Transverse colon (tissue), 4 donors: ENCODE measurements at places on chromosomes 7 and 10.

DNA sequence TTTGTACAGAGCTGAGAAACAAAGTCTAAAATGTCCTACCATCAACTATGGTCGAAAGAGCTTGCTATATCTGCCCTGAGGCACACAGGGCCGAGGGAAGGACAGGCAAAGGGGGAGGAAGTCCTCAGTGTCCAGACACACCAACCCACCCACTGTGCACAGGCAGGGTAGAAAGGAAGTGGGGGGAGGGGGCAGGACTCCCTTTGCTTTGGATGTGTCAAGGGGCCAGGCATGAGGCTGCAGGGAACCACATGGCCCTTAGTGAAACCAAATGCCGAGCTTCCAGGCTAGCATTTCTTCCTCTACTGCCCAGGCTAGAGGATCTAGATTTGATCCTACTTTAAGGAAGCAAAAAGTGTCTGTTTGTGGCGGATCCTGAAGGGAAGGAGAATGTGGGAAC lies 28.6 kb downstream of the KCNH2 start:
- DNase-seq: no peak

DNA sequence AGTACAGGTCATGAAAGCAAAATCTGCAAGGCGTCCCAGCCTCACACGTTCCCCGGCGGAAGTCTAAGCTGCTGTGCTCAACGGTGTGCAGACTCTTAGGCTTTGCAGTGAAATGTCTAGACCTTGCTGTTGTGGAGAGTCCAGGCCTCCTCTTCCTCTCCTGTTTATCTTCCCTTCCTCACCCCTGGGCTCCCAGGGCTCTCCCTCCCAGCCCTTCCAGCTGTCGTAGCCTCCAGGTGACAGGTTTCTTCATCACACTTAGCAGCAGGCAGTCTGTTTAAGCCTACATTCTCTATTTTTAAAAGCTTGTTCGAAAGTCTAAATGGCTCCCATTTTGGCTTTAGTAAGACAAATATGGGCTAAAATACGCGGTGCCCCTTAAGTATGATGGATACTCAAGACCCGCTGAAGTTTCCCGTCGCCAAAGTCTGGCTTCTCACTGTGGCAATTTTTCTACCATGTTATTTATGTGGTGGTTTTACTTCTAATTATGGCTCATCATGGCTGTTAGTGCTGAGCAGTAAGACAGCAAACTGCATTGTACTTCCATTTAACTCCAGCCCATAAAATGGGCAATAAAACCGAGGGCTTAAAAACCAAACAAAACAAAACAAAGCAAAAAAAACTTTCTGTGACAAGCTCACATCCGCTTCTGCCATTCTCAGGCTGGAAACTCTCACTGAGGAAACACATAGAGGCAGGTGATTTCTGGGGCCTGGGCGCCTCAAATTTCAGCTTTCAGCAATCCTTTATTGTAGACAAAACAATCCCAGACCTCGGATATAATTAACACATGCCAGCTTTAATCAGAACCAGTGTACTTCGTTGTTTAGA lies 243.2 kb downstream of the SNX10 start:
- DNase-seq: no peak

DNA sequence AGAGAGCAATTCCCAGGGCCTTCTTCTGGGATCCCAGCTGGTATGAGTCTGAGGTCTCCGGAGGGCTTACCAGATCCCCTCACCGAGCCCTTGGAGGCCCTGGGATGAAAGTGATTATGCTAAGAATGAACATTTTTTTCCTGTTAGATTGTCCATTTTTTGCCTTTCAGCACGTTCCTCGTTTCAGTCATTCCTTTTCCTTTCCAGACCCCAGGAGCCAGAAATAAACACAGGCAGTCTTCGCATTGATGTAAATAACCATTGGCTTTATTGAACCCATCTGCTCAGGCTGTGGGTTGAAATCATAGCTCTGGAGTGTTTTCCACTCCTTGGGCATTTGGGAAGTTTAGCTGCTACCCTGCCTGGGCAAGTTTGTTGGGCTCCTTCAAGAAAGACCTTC lies 320.9 kb upstream of the AUTS2 start:
- DNase-seq: no peak

DNA sequence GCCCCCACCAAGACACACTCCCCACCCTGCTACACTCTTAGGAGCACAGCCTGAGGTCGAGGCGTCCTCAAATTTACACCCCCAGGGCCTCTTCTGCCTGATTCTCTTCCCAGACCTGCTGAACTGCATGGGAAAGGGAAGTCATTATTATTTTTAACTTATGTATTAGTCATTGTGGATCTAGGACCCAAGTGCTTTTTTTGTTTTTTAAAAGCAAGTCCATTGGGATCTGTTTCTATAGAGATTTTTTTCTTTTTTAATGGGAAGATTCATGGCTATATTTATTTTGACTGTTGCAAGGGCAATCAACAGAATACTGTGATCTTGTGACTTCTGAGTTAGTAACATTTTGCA lies 203.8 kb downstream of the ZMYND11 start:
- DNase-seq: no peak

GRCh38 chr10:48419714-48420113 lies 113.2 kb downstream of the MAPK8 start:
- no peak for DNase-seq

DNA sequence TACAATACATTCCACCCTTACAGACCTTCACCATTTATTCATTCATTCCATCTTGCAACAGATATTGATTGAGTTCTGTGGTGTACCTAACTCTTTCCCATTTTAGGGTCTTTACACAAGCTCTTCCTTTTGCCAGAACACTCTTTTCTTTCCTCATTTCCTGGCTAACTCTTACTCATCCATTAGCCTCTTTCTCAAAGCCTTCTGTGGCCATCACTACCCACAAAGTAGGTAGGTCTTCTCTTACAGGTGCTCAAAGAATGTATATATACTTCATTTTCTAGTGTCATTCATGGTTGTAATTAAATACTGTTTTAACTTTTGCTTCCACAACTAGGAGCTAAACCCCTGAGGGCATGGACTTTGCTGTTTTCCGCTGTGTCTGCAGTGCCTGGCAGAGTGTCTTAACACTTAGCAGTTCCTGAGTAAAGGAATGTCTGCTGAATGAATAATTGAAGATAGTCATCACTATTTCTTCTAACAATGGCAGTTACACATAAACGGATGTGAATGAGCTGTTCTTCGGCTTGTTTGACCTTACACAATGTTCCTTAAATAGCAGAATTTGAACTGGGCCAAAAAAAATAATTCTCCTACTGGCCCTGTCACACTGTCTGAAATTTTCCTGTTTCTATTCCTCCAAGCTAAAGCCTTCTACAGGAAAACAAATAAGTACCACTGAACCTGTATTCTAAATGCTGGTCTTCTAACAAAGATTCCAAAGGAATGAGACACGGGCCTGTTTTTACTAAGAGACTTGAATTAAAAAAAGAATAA lies 15.1 kb downstream of the BCAP29 start:
- no peak for DNase-seq

DNA sequence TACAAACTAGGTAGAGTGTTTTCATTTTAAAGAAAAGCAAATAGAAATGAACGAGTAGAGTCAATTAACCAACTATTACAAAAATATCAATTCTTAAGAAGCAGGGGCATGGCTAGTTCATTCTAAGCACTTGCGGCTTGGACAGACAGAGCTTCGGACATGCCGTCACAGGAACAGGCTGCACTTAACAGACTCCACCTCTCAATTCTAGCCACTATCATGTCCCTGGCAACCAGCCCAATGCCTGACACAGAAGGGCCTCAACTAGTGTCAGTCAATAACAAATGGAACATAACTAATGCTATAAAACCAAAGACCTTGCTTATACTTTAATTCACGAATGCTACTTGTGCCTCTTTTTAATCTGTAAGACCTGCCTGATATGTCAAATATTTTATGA lies 74.4 kb downstream of the TPK1 start:
- no peak for DNase-seq

GRCh38 chr7:112610636-112611035 lies 129.8 kb downstream of the LSMEM1 start:
- no peak for DNase-seq

DNA sequence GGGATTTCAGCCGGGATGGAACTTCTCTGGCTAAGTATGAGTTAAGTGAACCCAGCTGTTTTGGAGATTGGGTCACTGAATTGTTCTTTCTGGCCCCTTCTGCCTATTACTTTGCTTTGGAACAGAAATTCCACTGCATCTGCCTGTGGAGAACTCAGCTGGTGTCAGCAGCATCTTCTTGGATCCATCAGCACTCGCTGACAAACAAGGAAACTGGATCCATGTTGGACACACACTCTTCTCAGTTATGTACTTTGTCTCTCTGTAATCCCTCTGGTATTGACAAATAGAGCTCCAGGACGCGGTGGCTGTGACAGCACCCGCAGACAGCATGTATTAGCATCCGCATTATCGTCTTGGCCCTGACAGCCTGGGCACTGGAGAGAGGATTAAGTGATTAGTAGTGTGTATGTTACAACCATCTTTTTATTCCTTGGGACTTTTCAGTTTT lies 73.0 kb upstream of the BMPER start:
- no peak for DNase-seq

DNA sequence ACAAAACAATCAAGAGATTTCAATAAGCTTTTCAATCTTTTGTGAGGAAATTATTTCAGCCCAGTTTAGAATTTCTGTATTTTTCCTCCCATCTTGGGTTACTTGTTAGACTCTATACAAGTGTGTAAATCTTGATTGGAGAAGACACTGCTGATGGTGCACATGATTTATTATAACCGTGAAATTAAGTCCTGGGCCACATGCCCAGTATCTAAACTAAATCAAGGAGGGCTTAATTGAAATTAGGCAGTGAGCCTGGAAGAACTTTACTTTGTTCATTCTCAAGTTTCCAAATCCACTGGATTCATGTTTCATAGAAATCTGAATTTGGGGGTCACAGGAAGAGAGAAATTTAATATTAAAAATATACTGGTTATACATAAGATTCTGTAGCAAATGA lies 44.5 kb downstream of the CSTF2T start:
- DNase-seq: no peak

DNA sequence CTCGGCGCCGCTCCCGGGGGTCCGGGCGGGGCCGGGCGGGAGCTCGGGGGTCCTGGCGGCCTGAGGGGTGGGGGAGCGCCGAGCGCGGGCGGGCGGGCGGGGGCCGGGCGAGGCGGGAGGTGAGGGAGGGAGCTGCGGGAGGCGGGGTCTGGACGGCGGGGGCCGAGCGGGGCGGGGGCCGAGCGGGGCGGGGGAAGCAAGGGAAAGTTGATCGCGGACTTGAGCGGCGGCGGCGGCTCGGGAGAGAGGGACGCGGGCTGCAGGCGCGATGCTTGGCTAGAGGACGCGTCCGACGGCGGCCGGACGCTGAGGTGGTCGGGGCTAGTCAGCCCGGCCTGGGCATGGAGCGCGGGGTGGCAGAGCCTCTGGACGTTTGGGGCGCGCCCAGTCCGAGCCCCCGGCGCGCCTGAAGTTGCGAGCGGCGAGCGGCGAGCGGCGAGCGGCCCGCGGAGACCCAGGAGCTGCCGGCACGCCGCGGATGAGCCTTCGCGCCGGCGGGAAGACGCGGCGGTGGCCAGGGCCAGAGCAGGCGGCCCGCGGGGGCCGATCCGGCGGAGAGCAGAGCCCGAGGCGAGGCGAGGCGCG lies at the start of gene CDH23:
CDH23 (plus strand) TSS at position 210 of the 585 bp plus-strand sequence. CDS start 42,912 bp downstream, outside the sequence.
- DNase-seq: peak; percentile 38

- no peak for DNase-seq
These were observed 300.9 kb downstream of the NEBL start for GRCh38 chr10:20596065-20596755.
